ENCODE measurements at places on chromosomes 4 and X.
A peak's percentile ranks its signal among the peaks of the same experiment; 100 is the strongest.

DNA sequence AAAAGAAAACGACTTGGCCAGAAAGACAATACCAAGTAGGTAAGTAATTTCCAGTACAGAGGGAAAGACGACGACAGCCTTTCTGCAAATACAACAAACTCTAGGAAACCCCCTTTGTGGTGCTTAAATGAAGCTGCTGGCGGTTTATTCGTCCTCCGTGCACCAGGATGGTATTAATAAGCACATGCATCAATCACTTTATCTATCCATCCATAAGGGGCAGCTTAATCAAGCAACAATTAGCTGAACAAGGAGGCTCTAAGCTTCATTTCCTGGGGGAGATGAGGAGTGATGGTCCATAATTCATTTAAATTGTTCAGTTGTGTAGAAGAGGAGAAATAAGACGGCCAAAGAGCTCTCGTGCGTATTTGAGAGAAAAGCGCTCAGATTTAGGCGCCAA, 26.2 kb downstream of the IRF2 start:
- DNase-seq: no peak

- no peak for DNase-seq
Measured at GRCh38 chrX:63418211-63418610, 67.1 kb upstream of the SPIN4 start.

GRCh38 chr4:102387552-102388150, 42.4 kb upstream of the SLC39A8 start:
- no peak for DNase-seq

GRCh38 chrX:13770013-13770535, 35.5 kb downstream of the OFD1 start:
- DNase-seq: peak; percentile 70

- no peak for DNase-seq
Measured at GRCh38 chr4:100087743-100088142, 102.5 kb downstream of the DDIT4L start.

DNA sequence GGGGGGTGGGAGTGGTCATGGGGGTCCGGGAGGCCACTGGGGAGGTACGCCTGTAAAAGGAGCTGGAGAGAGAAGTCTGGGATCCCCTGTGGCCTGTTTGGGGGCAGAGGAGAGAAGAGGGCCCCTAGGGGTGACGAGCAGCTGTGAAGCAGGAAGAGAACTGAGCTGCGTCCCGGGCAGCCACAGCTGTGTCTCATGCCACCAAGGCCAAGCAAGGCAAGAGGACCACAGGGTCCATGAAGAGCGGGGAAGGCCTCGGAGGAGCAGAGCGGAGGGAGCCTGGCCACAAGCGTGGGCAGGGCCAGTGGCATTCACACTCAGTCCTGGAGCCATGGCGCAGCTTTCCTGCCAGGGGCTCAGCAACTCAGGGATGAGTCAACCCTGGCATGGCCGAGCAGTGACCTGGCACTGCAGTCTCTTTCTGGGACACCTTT, 13.6 kb upstream of the NAT8L start:
- no peak for DNase-seq

- no peak for DNase-seq
Measured at GRCh38 chr4:78337244-78338020, 214.1 kb upstream of the ANXA3 start.

GRCh38 chrX:4656419-4656818, 943.0 kb upstream of the PRKX start:
- no peak for DNase-seq

DNA sequence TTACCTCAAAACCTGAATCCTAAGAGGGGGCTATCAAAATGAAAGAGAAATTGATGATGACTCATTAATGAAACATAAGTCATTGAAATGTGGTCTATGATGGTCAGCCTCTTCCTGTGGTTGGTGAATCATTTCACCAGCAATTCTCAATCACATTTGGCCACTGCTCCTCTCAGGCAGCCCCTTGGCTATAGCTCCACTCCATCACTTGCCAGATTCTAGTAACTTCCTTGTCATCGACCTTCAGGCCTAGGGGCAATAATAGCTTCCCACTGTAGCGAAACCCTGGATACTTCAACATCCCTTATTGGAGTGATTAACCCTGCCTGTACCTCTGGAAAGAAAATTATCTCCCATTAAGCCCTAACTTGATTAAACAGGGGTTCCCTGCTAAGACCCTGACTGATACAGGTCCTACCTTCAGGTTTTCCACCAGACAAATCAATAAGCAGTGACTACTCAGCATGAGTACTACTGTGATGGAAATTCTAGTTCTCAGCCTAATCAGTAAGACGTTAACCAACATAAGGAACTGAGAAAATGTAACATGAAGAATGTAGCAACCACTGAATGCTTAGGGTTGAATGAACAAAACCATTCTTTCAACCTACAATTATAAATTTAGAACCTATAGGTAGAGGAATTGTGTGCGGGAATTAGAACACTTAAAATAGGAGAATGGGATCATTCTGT, 30.4 kb downstream of the ADH7 start:
- no peak for DNase-seq

DNA sequence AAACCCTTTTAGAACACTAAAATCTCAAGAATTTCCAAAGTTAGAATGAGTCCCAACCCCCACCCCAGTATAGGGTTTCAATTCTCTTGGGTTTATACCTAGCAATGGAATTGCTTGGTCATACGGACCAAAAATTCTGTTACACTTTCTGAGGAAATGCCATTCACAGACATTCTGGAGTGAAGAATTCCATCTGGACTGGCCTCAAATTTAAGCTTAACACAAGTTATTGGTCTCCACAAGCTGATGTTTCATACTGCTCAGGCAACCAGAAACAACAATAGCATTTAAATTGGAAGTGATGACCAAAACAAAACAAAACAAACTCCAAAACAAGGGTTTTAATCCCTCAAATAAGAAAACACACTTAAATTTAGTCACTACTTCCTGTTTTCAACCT, 51.1 kb downstream of the GPC4 start:
- DNase-seq: no peak

DNA sequence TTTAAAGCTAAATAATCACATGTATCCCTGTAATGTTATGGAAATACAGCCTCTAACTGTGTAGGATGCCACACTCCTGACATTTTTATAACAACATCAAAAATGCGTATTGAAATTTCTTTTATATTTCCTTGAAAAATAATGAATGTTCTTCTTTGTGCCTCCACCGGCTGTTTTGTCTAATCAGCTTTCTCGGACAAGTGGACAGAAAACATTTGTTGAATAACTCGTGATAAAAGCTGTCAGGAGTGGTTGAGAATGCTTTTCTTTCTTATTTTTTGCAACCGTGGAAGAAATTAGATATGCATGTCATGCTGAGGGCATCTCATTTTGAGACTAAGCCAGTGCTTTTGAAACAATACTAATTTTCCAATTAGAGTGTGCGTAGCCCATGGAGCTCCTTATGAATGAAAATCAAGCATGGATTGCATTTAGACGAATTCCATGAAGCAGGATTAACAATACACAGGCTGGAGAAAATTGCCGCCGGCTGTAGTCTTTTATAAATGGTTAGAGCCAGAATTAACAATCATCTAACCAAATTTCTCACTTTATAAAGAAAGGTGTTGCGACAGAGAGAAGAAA, 614.5 kb upstream of the LCORL start:
- no peak for DNase-seq

DNA sequence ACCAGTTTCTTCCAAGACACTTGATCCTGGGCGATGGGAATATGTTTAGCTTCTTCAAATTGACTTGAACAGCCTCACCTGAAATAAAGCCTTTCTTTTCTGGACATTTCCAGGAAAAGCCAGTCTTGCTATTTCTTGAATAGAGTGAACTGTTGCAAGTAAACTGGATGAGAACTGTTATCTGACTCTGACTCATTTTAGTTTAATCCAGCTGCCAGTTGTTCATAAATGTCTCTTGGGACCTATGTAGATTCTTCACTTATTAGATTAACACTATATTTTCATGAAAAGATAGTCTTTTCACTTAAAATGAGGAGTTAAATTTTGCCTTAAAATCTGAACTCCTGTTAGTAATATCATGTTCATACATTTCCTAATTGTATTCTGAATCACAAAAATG, 615.4 kb upstream of the GALNT7 start:
- DNase-seq: no peak

DNA sequence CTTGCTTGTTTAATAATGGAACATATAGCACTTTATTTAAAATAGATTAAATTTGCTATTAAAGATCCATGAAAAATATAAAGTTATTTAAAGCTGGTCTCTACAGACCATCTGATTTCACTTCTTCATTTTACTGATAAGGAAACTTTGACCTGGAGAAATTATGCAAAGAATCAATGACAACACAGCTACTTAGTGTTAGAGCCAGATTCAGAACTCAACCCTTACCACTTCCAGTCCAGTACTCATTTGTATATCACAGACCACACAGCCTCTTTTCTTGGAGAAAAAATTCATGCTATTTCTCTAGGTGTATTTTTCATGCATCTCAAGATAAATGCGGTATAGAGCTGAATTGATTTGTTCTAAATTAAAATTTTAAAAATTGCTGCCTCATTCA, 34.0 kb downstream of the WDFY3 start:
- no peak for DNase-seq

DNA sequence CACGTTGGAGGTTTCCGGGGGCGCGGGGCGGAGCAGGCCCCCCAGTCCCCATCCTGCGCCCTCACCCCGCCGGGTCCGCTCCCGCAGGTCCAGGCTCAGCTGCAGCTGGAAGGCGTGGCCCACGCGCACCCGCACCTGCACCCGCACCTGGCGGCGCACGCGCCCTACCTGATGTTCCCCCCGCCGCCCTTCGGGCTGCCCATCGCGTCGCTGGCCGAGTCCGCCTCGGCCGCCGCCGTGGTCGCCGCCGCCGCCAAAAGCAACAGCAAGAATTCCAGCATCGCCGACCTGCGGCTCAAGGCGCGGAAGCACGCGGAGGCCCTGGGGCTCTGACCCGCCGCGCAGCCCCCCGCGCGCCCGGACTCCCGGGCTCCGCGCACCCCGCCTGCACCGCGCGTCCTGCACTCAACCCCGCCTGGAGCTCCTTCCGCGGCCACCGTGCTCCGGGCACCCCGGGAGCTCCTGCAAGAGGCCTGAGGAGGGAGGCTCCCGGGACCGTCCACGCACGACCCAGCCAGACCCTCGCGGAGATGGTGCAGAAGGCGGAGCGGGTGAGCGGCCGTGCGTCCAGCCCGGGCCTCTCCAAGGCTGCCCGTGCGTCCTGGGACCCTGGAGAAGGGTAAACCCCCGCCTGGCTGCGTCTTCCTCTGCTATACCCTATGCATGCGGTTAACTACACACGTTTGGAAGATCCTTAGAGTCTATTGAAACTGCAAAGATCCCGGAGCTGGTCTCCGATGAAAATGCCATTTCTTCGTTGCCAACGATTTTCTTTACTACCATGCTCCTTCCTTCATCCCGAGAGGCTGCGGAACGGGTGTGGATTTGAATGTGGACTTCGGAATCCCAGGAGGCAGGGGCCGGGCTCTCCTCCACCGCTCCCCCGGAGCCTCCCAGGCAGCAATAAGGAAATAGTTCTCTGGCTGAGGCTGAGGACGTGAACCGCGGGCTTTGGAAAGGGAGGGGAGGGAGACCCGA, 14.0 kb downstream of the SHOX start:
- DNase-seq: no peak

- DNase-seq: no peak
Measured at GRCh38 chr4:87005369-87005689, 70.5 kb downstream of the AFF1 start.

DNA sequence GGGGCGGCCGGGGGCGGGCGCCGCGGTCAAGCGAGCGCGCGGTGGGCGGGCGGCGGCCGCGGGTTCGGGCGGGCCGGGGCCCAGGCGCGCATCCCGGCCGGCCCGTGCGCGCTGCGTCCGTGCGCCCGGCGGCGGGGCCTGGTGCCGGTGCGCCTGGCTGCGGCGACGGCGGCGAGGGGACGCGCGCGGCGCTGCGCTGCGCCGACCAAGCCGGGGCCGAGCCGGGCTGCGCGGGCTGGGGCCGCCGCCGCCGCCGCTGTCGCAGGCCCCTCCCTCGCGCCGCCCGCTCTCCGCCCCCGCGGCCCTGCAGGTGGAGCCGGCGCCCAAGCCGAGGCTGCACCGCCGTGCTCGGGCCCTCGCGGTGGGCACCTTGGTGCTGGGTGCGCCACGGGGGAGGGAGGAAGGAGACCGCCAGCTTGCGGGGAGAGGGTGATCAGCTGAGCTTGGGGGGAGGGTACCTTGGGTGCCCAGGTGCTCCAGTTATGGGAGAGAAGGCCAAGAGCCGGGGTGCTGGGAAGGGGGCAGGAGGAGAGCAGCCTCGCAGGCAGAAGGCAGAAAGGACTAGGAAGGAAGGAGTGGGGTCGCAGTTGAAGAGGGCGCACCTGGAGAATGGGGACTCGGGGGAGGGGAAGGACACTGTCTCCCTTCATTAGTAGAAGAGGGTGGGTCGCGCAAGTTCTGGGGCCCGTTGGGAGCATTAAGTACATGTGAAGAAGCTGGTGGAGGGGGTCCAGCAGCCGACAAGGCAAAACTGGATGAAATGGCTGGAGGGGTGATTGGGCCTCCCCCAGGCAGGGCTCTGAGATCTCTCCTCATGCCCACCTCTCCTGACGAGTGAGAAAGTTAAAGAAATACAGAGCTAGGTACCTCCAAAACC, at the start of gene PPP2R2C:
PPP2R2C (minus strand) TSS at position 228 of the 877 bp plus-strand sequence. CDS start 385 bp downstream, outside the sequence.
- DNase-seq: no peak

GRCh38 chr4:52045028-52045427, 6.1 kb upstream of the SPATA18 start:
- DNase-seq: no peak
